ENCODE measurements at places on chromosomes 16 and 17. TPM values are rescaled to one million over a fixed set of nuclear protein-coding genes. Genes with fewer than 3 reads are reported as not detected.

Gene ALKBH5
- 53.4 TPM for total RNA-seq

Gene PLA2G10
- not detected for total RNA-seq

Gene CIITA
- 0.36 TPM for total RNA-seq

Gene SCGB1C2
- not detected for total RNA-seq

- DNase-seq = no peak
These were observed 5.0 kb downstream of the CDH16 start for GRCh38 chr16:66913711-66914110.

GRCh38 chr16:10918294-10919002 lies 23.8 kb downstream of the DEXI start:
- DNase-seq = peak; percentile 85

DNA sequence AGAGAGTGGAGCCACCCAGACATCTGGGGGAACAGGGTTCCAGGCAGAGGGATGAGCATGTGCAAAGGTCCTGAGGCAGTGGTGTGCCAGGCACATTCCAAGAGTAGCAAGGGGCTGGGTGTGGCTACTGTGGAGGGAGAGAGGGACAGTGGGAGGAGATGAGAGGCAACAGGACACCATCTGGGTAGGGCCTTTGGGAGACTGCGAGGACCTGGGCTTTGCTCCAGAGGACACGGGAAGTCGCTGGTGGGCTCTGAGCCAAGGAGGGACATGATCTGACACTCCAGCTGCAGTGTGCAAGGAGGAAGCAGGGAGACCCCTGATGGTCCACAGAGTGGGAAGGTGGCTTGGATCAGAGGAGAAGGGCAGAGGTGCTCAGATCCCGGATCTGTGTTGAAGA lies 56.7 kb upstream of the MED9 start:
- DNase-seq = no peak

- DNase-seq = no peak
These were observed at the start of gene NME4 for GRCh38 chr16:397135-397661. NME4 (plus strand) TSS chr16:397199; CDS start chr16:397223, 24 bp downstream.

GRCh38 chr17:37194208-37194607 lies 181.6 kb upstream of the C17orf78 start:
- no peak for DNase-seq

DNA sequence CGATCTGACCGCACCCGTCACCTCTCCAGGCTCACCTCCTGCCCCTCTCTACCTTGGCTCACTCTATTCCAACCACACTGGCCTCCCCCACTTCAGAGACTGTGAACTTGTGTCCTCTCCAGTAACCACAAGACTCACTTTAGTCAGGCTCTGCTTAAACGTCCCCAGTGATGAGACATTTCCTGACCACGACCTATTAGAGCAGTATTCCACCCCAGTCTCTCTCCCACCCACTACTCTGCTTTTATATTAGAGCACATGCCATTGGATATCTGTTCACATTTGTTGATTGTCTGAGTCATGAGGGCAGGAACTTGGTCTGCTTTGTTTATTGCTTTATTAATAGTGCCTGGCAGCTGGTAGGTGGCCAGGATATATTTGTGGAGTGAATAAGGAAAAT lies 20.1 kb downstream of the COX11 start:
- DNase-seq = no peak

GRCh38 chr17:45128331-45128730 lies 4.0 kb downstream of the PLCD3 start:
- no peak for DNase-seq

GRCh38 chr16:77690416-77690815 lies 31.9 kb upstream of the NUDT7 start:
- DNase-seq = no peak

- no peak for DNase-seq
These were observed 5.5 kb downstream of the JMJD6 start for GRCh38 chr17:76720941-76721340.
